Esophagus mucosa (tissue), 1 donor: ENCODE measurements at places on chromosomes 2 and 18.

GRCh38 chr2:239625971-239626734 lies 225.3 kb upstream of the HDAC4 start:
- ATAC-seq: no peak

GRCh38 chr2:241310917-241311566 lies 4.4 kb downstream of the HDLBP start:
- no peak for ATAC-seq

- no peak for ATAC-seq
Measured at GRCh38 chr2:240269886-240270285, 129.4 kb upstream of the OTOS start.

DNA sequence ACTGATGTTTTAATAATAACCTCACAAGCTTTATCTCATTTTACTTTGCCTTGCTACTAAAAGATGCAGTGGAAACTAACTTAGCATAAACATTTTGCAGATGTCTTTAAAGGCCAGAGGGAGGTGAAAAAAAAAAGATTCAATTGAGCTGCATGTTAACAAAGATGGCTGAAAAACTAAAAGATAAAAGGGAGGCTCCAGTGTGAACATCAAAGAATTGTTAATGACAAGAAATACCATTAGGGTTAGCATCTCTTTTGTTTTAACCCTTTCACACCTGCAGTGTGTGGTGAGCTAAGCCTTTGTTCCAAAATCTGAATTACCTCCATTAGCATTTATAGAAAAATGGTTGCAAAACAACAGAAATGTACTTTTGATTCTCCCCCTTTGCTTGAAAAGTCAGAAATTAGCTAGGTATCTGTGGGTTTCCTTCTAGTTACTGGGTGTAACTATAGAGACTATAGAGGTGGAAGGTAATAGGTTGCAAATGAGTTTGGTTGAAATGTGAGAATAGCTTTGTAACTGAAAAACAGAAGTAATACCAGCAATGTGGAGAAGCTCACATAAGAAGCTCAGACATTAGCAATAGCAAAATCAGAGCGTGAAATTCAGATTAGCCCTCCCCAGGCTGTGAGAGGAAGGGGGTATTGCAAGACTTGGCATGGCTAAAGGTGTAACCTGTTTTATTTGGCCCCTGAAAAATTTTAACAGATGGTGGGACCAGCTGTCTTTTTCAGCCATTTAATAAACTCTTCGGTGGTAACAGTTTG lies 34.8 kb upstream of the SP5 start:
- ATAC-seq: no peak

- no peak for ATAC-seq
Measured at GRCh38 chr2:237280229-237280628, 133.7 kb downstream of the COL6A3 start.

GRCh38 chr2:108417254-108417653 lies 31.8 kb upstream of the GCC2 start:
- ATAC-seq: no peak

DNA sequence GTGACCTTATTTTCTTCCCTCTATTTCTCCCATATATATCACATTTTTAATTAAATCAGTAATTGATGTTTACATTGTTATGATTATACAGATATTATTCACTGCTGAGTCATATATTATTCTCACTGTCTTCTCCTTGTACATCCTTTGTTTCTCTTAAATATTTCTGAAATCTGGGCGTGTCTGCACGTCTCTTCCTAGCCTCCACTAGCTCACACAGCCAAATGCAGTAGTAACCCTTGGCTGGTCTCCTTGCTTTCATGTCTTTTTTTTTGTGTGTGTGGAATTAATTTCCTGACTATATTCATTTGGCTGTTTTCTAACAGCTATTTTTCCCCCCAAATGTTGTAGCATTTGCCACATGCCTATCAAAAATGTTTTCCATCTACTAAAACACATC lies 15.8 kb downstream of the CCNYL1 start:
- ATAC-seq: peak; percentile 77

DNA sequence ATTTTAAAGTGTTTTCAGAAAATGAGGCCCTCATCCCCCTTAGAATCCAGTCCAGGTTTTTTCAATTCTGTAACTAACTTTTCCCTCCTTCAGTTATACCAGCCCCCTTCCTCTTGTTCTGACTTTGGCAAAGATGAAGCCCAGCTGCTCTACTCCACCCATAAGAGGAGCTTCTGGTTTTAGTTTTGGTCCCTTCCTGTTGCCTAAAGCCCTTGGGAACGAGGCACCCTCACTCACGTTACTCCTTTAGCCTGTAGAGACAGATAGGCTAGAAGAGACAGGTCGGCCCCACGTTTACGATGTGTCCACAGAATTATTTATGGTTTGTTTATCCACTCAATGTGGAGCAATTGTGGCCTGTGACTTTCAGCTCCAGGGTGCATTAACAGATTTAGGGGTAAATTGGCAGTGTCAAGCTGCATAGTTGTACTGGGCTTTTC lies 454.2 kb upstream of the TNP1 start:
- no peak for ATAC-seq

- ATAC-seq: no peak
Measured at GRCh38 chr2:121102941-121103340, 182.1 kb downstream of the TFCP2L1 start.

DNA sequence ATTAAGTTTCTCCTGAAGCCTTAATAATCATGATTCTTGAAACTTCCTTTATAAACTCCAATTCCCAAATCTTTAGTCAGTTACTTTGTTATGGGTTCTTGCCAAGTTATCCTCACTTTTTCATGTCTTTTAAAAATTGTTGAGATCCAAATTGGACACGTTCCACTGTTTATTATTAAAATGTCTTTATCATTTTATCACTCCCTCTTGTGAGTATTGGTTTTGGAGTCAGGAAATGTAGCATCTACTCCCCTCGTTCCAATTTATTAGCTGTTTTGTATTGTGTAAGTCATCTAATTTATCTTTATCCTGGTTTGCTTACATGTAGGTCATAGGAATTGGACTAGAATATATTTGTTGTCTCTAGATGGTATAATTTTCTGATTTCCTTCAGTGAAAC lies 213.1 kb upstream of the SLC39A10 start:
- ATAC-seq: no peak

DNA sequence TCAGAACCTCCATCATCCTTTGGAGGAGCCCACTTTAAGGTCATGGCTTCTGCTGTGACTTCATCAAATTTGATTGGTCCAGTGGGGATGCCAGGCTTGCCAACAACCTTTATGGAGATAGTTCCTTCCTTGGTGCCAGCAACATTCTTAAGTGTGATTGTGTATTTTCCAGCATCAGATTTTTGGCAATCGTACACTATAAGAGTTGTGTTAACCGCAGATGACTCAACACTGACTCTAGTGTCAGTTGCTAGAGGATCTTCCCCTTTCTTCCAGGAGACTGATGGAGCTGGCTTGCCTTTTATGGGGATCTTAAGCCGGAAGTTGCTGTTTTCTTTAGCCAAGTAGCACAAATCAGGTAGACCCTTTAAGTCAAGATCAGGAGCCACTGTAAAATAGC lies 98.7 kb downstream of the PLEKHA3 start:
- ATAC-seq: no peak

DNA sequence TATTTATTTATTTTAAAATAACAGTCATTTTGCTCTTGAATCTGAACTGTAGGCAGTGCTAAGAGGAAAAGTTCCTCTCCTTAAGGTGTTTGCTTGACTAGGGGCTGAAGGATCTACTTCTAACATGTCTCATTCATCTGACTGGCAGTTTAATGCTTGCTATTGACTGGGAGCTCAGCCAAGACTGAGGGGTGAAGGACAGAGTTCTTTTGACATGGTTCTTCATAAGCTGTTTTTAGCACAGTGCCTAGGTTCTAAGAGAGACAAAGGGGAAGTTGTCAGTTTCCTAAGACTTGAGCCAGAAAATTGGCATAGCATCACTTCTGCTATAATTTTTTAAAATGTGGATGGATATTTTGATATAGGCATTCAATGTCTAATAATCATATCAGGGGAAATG lies 73.0 kb downstream of the COMMD1 start:
- ATAC-seq: no peak

DNA sequence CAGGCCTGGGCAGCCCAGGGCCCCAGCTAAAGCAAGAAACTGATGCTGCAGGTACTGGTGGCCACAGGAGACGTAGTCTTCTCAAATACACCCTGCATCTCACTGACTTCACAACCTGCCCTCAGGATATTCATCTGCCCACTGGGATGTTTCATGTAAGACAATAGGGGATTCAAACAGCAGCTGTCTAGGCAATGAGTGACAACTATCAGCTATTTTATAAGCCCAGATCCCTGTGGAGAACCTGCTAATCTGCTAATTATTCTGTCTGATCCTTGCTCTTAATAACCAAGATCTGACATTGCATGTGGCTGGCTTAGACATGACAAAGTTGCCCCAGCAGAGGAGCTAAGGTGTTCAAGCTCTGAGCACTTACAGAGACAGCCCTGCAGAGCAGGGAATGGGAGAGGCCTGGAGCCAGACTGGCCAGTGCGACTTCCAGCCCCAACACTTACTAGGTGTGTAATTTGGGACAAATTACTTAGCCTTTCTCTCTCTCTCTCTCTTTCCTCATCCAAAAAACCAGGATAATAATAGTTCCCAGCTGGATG lies 28.6 kb downstream of the SIGLEC15 start:
- ATAC-seq: no peak

DNA sequence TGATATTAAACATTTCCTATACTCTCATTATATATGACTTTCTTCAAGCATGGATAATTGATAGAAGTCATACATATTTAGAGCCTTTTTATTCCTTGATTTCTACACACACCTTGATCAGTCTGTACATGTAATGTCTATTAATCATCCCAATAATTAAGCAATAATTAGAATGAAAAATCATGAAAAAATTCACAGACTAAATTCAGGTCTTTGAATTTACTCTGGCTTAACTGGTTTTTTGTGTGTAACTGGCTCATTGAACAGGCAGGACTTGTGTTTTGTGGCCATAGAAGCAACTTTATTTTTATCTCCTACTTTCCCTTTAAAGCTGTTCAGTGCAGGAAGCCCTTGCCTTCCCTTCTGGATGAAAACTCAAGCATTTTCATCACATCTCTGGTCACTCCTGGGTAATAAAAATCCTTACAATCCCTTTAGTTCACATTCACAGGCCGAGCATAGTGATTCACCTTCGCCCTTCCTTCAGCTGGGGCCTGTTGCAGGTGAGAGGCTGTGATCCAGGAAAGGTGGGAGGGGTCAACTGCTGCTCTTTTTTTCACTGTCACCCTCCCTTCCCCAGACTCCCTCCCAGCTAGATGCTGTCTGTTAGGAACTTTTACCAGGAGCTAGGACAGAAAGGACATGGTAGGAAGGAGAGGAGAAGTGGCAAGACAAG lies 58.0 kb upstream of the ITSN2 start:
- ATAC-seq: peak; percentile 50

DNA sequence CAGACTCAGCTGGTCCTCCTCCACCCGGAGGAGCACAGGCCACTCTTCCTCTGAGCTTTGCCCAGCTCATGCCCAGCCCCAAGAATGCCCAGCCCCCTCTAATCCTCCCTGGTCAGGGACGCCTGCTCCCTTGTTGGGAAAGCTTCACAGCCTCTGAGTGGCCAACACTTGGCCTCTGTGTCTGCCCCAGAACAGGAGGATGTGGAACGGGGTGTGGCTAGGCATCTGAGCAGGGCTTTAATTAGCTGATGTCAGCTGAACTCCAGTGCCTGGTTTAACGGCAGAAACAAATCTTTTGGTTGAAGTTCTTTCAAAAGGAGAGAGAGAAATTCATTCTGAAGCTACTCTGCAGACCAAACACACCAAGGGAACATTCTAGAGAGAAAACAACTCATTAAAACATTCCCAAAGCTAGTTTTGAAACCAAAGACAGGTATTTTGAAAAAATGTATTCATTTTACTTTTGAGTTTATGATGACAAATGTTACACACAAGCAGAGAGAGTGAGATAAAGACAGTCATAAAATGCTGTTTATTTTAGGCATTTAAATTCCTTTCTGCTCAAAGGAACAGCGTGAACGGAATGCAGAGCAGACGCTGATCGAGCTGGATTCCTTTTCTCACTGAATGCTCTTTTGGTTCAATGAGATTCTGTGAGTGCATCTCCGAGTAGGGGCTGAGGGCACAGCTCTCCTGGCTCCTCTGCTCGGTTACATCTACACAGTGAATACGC lies 63.8 kb downstream of the RTP5 start:
- ATAC-seq: no peak

DNA sequence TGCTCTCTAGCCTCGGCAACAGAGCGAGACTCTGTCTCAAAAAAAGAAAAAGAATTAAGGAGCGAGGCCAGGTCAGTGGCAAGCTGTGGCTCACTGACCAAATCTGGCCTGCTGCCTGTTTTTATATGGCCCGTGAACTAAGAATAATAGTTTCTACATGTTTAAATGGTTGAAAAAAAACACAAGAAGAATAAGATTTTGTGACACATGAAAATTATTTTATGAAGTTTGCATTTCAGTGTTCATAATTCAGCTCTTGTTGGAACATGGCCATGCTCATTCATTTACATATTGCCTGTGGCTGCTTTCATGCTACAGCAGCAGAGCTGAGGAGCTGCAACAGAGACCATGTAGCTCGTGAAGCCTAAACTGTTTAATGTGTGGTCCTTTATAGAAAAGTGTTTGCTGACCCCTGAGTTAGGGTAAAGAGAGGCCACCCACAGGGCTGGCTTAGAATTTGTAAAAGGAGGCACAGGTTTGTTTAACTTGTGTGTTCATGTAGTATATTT lies 59.5 kb downstream of the MFSD6 start:
- no peak for ATAC-seq

DNA sequence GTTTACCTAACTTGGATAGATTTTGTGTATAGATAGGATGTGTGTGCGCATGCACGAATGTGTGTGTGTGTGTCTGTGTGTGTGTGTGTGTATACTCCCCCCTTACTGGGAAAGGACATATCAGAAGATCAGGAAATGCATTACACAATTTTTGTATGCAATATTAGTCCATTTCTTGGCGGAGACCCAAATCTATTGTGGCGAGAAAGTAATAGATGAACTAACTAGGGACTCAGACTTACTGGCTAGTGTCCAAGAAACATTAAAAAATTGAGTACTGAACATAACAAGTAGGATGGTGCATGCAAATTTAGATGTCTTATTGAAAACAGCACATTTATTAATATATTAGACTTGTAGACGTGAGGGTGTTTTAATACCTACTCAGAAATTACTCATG lies 1036.5 kb upstream of the FANCL start:
- ATAC-seq: no peak

DNA sequence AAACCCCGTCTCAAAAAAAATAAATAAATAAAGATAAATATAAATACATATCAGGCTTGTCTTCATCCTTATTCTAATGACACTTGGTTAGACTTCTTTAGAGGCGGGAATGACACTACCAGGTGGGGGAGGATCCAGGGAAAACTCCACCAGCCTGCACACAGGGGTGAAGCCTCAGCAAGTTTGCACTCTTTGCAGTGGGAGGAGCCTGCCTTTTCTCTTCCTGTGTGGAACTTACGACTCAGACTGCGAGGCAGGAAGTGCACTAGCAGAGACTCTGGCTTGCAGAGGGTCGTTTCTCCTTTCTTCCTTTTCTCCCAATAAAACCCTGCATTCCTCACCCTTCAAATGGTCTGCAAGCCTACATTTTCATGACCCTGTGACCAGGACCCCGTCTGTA lies 153.6 kb upstream of the CBLN2 start:
- ATAC-seq: no peak
